Mucosa of gallbladder (tissue), 1 donor: ENCODE measurements at places on chromosomes 5 and 9. TPM values are rescaled to one million over a fixed set of nuclear protein-coding genes. Genes with fewer than 3 reads are reported as not detected.

- no peak for DNase-seq
Observed at GRCh38 chr9:98009936-98010335, 26.8 kb downstream of the ANP32B start.

DNA sequence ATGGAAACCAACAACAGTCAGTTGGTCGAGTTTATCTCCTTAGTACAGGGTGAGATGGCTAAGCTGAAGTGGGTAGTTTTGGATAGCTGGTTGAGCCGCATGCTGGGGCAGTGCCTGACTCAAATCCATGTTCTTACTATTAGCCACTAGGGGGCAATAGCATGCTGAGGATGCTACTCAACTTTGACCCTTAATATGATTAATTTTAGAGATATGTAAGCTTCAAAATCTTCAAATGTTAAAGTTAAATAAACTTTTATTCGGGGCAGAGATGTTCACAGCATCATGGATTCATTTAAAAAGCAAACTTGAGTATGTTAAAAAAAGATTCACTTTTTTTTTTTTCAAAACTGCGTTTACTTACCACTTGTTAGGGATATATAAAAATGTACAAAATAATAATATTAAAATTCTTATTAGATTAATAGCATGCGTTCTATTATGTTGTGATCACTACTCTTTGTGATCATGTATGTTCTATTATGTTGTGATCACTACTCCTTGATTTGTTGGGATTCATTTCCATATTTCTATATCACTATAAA lies 57.0 kb downstream of the C9orf153 start:
- DNase-seq: no peak

Gene IL13
- not detected for total RNA-seq

GRCh38 chr5:168843277-168844015 lies 264.3 kb upstream of the PANK3 start:
- DNase-seq: no peak

DNA sequence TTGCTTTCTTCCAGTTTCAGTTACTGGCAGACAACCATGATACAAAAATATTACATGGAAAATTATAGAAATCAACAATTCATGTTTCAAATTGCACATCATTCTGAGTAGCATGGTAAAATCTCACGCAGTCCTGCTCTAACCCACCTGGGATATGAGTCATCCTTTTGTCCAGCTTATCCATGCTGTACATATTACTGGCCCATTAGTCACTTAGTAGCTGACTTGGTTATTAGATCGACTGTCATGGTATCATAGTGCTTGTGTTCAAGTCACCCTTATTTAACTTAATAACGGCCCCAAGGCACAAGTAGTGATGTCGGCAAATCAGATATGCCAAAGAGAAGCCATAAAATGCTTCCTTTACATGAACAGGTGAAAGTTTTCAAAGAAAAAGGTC lies 41.2 kb downstream of the NADK2 start:
- DNase-seq: no peak

- DNase-seq: no peak
Observed at GRCh38 chr5:162638849-162639248, 571.3 kb downstream of the GABRG2 start.

- no peak for DNase-seq
Observed at GRCh38 chr9:83501565-83501964, 36.6 kb downstream of the FRMD3 start.

GRCh38 chr9:126292736-126293521 lies 33.7 kb upstream of the MVB12B start:
- DNase-seq: no peak

GRCh38 chr9:134538856-134539566 lies 102.6 kb upstream of the COL5A1 start:
- no peak for DNase-seq

GRCh38 chr5:984774-985173 lies 23.8 kb upstream of the NKD2 start:
- DNase-seq: no peak

DNA sequence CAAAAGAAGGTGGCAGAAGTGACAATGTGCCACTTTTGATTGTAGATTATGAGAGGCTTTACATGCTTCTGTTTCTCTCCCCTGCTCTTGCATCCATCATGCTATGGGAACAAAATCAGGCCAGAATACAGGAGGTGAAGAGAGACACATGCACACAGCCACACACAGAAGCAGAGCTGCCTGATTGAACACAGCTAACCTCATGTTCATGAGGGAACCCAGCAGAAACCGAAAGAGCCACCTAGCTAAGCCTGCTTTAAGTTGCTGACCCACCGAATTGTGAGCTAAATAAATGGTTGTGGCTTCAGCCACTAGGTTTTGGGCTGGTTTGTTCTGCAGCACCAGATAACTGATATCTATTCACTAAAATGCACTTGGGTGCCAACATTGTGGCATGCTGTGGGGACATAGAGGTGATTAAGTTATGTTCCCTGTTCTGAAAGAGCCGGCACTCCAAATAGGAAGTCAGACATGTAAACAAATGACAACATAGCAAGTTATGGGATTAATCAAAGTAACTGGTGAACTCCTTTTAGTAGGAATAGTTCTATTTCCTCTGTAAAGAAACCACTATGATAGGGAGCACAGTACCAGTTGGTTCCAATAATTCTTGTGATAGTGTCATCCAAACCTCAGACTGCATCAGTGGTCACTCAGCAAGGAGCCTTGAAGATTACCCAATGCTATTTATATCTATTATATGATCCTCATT lies 93.6 kb upstream of the TNC start:
- DNase-seq: no peak

DNA sequence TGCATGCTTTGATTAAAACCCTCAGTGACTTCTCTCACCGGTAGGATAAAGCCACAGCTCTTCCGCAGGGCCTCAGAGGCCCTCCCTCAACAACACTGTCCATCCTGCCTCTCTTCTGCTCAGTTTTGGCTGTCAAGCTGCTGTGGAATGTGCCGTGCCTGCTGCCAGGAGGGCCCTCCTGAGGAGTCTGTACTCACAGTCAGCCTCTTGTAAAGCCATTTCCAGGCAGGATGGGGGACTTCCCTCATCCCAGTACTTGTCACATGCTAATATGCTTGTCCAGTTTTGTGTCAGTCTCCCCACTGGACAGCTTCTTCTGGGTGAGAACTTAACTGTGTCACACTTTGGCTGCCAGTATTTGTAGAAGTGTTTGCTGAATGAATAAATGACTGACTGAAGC lies 13.9 kb upstream of the DDX41 start:
- DNase-seq: no peak

Gene SPATA31E1
- total RNA-seq: not detected

DNA sequence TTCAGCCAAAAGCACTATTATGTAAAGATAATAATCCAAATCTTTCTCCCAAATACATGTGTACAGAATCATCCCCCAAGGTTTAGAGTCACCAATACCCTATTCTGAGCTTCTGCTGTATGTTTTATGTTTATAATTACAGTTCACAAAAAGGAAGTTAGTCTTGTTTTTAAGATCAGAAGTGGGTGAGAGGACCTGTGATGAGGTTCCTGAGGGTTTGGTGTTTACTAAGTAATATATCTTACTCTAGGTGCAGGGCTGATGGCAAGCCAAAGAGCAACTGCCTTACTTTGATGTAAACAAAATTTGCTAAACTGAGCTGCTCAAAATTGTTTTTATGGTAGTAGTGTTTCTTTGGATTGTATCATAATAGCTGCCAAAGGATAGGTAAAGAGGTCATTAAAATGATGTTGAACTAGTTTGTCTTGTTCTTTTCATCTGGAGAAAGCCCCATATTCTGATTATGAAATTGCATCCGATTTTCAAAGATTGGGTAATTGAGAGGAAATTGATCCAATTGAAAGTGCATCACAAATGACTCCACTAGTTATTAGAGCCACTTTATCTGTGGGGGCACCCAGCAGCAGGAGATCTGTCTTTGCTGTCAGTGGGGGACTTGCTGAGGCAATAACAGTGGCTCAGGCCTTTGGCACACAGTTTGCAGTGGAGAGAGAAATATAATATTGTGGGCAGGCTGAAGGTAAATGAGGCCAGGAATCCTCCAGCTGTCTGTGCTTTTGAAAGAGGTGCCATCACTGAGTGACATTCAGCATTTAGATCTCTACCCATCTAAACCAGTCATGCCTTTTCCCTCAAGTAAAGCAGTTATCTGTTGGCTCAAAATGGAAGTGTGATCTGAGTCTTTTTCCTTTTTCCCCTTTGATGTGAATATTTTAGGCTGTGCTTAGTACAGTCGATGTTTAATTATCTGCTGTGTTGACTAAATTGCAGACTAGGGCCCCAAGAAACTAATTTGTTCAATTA lies 14.1 kb downstream of the TRIM32 start:
- DNase-seq: no peak

DNA sequence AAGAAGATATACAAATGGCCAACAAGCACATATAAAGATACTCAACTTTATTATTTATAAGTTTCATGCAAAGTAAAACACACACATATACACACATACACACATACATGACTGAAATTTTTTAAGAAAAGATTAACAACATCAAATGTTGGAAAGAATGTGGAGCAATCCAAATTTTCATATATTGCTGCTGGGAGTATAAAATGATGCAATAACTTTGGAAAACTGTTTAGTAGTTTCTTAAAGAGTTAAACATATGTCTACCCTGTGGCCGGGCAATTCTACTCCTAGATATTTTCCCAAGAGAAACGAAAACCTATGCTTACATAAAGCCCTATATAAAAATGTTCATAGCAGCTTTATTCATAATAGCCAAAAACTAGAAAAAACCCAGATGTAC lies 99.8 kb upstream of the NR4A3 start:
- DNase-seq: no peak

DNA sequence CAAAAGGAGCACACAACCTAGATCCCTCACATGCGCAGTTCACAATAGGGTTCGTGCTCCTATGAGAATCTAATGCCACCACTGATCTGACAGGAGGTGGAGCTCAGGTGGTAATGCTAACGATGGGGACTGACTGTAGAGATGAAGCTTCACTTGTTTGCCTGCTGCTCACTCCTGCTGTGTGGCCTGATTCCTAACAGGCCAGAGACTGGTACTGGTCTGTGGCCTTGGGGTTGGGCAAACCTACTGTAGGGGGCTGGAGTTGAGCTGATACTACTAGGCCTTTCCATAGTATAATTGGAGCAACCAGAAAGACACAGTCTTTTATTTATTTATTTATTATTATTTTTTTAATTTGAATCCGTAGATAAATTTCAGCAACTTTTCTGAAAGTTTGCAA lies 5.3 kb downstream of the LNPEP start:
- DNase-seq: no peak

- no peak for DNase-seq
Observed at GRCh38 chr5:3364941-3365340, 230.7 kb upstream of the IRX1 start.

Gene SLC1A1
- total RNA-seq: 109 TPM

GRCh38 chr5:52708463-52708862 lies 79.3 kb upstream of the ITGA1 start:
- no peak for DNase-seq

GRCh38 chr5:6739603-6740002 lies 26.4 kb downstream of the TENT4A start:
- DNase-seq: no peak

DNA sequence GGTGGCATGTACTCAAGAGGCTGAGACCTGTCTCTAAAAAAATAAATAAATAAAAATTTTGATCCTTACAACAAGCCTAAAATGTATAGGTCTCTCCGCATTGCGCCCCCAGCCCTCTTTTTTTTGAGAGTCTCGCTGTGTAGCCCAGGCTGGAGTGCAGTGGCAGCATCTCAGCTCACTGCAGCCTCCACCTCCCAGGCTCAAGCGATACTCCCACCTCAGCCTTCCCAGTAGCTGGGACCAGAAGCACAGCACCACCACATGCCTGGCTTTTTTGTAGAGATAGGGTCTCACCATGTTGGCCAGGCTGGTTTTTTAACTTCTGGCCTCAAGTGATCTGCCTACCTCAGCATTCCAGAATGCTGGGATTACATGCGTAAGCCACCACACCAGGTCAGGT lies 2.2 kb upstream of the GARIN3 start:
- no peak for DNase-seq

DNA sequence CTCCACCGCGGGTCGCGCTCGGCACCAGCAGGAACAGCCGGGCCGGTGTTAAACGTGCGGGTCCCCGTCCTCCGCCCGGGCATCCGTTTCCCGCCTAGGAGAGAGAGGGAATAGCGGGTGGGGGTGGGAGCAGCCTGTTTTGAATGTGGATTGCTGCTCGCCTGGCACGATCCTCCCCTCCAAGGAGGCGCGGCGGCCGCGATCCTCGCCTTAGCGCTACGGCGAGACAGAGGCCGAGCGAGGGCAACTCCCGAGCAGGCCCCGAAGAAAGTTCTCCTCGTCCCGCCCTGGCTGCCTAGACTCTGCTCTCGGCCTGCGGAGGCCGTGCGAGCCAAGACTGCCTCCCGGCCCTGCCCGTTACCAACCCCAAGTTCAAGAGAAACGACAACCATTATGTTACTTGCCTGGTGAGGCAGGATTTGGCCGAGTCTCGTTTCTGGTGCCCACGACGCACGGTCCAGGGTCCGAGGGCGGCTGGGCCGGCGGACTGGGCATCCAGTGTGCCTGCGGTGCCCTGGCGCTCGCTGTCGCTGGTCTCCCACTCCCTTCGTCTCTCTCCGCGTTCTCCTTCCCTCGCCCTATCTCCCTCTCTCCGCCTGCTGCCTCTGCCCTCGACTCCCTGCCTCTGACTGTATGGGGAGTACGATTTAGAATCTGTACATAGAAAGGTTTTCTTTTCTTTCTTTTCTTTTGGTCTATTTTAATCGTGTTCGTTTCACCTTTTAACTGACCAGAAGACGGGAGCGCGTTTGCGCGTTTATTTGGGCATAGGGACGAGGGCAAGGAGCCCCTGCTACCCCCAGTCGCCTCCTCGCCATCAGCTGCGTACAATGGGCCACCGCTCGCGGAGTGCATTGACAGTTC lies 724 bp downstream of the NR2F1-AS1 start:
- no peak for DNase-seq

Gene DIRAS2
- 26.3 TPM for total RNA-seq

Gene FAM170A
- total RNA-seq: not detected

DNA sequence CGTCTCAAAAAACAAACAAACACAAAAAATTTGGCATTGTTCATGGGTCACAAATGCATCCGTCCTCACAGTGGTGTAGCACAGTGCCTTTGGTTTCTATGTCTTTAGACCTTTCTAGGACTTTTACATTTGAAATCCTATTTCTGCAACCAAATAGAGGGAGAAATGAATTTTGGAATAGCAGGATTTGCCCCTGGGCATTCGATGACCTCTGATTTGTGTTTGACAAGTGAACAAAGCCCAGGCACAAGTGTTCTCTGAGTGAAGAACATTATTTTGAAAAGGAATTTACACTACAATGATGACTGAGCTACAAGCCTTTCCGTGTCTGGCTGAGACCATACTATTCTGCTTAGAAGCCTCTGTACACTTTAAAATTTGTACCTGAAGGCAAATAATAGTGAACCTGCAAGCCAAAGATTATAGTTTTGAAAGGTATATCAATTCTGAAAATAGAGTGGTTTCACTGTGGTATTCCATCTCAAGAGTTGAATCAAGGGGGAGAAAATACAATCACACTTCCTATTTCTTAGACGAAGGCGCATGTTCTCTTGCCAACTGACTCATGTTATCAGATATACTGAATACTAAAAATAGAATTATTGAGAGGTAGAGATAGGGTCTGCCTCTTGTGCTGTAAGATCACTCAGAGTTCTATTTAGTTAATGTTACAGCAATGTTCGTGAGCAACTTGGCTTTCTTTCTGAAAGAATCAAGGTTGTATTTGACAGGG lies 297.6 kb downstream of the KDM4C start:
- no peak for DNase-seq
